ENCODE measurements at places on chromosomes 1 and 21.

DNA sequence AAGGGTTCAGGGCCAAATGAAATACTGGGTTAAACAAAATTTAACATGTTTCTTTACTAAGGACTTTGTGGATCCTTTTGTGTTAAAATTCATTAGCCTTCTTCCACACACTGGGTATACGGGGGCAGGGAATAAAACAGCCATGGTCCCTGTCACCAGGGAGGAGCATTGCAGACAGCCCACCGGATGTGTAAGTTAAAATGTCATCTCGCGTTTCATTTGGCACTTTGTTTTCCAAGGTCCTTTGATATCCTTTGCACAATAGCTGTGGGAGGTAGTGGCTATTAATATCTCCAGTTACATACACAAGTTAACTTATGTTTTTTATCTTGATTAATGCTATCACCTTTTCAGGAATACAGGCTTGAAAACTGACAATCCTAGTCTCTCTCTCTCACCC lies 172.7 kb downstream of the BARHL2 start:
- no peak for DNase-seq

- DNase-seq: no peak
Observed at GRCh38 chr1:7594714-7595295, 176.3 kb upstream of the VAMP3 start.

GRCh38 chr1:23745515-23745914 lies 2.2 kb downstream of the ELOA start:
- DNase-seq: no peak

GRCh38 chr21:32183396-32183795 lies 95.5 kb downstream of the MIS18A start:
- DNase-seq: no peak

- no peak for DNase-seq
Observed at GRCh38 chr21:42530167-42530518, 16.5 kb downstream of the SLC37A1 start.

GRCh38 chr1:206850401-206850800 lies 15.0 kb upstream of the IL20 start:
- DNase-seq: no peak

- DNase-seq: no peak
Observed at GRCh38 chr1:214449371-214449770, 102.0 kb downstream of the PTPN14 start.

- no peak for DNase-seq
Observed at GRCh38 chr1:155051342-155051776, 243 bp downstream of the ADAM15 start.

GRCh38 chr1:15937706-15938168 lies 38.2 kb downstream of the ZBTB17 start:
- no peak for DNase-seq

GRCh38 chr1:223298701-223299100 lies 65.3 kb downstream of the SUSD4 start:
- DNase-seq: no peak

DNA sequence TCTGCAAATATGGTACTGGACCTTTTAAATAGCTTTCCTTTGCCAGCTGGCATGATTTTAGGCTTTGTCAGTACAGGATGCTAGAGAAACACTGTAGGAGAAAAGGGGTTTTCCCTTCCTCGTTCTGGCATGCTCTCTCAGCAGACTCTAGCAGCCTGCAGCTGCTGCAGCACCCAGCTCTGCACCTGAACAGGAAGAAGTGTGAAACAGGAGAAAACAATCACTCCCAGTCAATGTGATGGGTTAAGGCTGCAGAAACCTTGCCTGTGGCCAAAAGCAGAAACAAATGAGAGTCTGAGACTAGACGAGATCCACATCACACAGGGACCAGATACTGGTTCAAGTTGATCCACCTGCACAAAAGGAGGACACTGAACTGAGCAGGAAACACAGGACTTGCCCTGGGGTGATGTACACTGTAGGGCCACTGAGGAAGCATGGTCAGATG lies 21.2 kb downstream of the OVGP1 start:
- DNase-seq: peak; percentile 1

GRCh38 chr1:6762060-6762459 lies 23.2 kb upstream of the CAMTA1 start:
- DNase-seq: no peak

GRCh38 chr1:199875337-199875736 lies 152.2 kb upstream of the NR5A2 start:
- DNase-seq: no peak

DNA sequence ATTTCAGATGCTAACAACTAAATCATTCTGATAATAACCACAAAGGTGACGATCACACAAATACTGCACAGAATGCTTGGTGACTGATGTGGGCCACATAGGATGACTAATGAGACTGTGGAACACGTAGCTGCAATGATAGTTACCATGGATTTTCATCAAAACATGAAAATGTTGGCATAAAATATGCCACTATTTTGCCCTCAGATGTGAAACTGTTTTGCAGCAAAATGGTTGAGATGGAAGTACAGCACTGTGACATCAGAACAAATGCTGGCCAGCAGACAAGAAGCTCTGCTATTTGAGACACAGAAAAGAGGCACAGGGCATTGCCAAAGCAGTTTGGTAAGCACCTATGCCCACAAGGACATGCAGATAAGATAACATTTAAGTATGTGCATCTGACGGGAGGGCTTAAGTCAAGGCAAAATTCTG lies 83.8 kb downstream of the NIBAN1 start:
- no peak for DNase-seq

DNA sequence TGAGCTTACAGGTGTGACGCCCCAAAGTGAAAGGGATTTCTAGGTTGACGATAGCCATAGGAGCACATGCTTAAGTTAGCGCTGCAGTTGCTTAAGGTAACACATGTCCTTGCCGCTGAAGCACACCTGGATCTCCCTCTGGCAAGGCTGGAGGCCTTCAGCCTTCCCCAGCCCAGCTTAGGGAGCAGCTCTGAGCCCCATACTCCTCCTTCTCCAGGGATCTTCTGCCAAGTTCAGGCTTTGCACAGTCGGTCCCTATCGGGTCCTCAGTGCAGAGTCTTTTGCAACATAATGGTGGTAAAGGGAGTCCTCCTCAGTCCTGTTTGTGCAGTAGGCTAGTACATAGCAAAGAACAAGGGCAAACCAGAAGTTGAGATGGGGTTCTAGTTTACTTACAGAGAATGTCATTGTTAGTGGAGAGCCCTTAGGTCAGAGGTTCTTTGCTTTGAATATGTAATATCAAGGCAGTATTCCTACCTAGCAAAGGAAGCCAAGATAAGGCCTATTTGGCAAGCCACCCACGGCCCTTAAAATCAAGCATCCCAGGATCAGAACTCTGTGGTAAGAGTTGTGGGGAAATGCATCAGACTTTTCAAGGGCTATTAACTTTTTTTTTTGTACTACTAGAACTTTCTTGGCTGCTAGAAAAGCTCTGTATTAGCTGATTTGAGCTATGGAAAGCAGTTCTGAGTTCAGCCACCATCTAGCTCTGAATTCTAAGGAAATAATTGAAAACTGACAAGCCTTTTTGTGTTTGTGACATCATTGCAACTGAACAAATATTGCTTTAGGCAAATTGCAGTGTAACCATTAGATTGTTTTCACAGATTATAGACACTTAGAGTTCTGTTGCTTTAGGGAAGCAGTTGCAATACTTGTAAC lies 1.4 kb downstream of the EVA1C start:
- DNase-seq: peak; percentile 43

DNA sequence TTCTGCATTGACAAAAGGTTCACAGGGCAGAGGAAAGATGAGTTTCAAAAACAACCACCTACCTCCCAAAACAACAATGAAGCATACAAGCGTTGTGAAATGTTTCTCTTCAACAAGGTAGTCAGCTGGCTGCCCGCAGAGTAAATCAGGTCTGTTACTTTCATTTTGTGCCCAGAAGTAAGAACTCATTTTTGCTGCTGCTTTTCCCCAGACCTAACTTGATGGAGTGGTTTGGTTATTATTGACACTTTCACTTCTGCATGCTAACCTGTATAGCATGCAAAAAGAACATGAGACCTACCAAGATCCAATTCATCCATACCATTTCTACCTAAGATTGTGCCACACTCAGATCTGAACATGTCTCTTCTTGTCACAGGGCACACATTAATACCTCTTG lies 1.3 kb downstream of the SLC9C2 start:
- no peak for DNase-seq

DNA sequence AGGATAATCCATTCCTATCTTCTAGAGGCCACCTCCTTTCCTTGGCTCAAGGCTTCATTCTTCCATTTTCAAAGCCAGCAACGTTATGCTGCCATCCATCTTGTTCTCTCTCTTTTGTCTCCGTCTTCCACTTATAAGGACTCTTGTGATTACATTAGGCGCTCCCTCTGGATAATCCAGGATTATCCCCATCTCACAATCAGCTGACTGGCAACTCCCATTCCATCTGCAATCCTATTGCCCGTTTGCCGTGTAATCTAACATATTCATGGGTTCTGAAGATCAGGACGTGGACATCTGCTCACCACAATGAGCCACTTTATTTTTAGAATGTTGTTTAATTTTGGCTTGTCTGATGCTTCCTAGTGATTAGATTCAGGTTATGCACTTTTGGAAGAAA lies 89.3 kb downstream of the EBNA1BP2 start:
- no peak for DNase-seq

- DNase-seq: no peak
Observed at GRCh38 chr1:205978676-205979075, 24.5 kb downstream of the RAB7B start.

- no peak for DNase-seq
Observed at GRCh38 chr1:6329851-6330250, 63.7 kb downstream of the ACOT7 start.

- DNase-seq: no peak
Observed at GRCh38 chr1:196372896-196373536, 235.2 kb downstream of the KCNT2 start.

DNA sequence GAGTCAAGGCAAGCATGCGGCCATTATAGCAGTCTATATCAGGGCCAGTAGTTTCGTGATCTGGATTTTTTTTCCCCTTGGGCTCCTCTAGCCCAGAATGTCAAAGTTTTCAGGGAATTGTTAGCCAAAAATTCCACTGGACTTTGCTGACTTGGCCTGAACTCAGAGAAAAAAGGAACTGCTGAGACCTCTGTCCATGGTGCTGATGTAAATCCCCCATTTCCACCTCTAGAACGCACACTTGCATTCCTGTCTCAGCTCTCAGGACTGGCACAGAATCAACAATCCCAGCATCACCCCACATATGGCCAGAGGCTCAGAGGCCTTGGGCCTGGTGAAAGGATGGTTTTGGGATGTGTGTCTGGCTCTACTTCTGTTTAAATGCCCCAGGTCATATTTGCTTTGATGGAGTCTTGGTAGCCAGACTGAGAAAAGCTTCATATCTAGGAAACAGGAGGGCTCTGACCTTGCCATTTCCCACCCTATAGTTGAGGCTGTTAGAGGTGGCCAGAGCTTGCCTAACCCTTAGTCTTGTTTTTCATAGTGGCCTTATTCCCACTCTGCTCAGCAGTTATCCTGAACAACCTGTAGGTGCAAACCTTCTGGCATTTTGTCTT lies 16.9 kb upstream of the EFCAB14 start:
- DNase-seq: peak; percentile 18

DNA sequence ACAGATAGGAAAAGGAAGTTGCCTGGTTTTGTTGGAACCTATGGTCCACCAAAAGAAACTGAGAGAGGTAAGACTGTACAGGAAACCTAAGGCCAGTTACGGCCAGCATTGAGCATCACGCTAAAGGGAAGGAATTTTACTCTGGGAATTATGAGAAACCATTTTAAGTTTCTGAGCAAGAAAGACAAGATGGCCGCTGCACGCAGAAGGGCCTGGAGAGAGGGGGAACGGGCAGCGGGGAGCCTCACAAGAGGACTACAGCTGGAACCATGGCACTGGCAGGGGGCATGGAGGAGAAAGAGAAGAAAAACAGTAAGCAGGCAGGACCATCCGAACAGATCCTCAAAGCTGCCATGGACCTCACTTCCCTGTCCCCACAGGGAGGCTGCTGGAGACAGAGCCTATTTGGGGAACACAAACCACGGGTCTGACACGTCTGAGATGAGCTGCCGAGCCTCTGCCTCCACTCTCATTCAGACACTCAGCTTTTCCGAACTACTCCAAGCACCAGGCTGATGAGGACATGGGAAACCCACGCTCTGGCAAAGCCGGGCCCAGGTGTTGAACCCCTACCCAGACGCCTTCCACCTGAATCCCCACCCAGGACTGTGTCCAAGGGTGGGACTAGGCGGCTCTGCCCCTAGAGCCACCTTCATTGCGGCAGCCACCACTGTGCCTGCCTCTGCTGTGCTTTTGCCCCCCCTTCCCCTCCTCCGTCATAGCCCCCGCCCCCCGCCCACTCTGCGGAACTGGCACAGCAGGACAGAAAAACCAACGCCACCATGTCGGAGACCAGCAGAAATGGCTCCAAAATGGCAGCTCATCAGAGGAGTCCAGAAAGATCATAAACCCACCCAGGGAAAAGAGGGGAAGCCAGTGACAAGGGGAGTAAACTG lies 69.0 kb downstream of the CD46 start:
- DNase-seq: no peak

- no peak for DNase-seq
Observed at GRCh38 chr1:235297579-235297978, 30.4 kb downstream of the ARID4B start.

DNA sequence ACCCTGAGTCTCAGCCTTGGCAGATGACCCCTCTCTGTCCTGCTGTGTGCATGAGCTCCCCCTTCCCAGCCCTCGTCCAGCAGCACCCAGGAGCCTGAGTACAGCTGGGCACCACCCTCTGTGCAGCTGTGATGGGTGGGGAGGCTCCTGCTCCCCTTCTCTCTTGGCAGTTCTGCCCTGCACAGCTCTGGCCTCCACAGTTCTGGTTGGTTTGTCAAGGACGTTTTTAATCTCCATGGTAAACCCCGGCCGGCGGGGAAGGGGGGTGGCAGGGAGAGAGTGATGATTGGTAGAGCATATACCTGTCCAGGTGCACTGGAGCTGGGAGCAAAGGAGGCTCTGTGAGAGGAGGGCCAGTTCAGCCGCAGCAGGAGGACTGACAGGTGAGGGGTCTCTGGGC lies at the start of gene CLCNKA:
Gene CLCNKA, plus strand, starts transcription at position 356 of the 400 bp plus-strand sequence. CDS start 584 bp downstream, outside the sequence.
- no peak for DNase-seq

DNA sequence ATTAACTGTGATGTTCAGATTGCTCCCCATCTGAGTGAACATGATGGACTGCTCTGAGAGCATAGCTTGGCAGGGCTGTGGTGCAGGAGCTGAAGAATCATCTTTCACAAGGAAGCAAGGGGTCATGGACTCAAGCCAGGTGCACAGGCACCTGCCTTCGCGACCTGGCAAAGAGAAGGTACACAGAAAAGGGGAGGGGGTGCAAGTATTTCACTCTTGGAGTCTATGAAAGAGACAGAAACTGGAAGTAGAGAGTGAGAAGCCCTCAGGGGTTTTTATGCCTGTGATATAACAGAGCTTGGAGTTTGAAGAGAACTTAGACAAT lies 232.6 kb upstream of the PLXNA2 start:
- no peak for DNase-seq

DNA sequence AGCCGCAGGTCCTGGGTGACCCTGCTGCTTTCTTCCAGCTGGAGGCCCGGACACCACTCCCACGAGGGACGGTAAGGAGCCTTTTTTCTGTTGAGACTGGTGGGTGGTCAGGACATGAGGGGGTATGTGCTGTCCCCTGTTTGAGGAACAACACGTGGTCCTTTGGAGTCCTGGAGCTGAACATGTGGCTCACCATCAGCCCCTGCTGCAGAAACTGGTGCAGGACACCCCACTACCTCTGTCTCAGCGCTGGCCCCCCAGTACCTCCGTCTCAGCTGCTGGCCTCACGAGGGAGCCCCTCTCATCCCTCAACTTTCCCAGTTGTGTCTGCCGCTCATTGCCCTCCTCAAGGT lies 34.7 kb downstream of the SLC19A1 start:
- DNase-seq: no peak
